ENCODE measurements at places on chromosomes 1 and 21.

- no peak for DNase-seq
These were observed 981.7 kb upstream of the NCAM2 start for GRCh38 chr21:20016435-20017005.

DNA sequence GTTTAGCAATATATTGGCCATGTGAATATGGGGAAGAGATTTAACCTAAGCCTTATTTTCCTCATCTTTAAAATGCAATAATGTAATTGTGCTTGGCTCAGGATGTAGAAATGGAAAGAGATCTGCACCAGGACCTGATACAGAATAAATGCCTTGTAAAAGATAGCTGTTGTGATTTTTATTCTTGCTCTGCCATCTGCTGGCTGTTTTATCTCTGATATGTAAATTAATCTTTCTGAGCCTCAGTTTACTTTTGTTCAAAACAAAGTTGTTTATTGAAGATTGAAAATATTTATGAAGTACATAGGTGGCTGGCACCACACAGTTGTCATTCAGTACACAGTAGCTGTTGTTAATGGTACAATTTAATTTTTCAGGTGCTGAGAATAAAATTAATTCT, 21.9 kb downstream of the ZYG11B start:
- DNase-seq = no peak

GRCh38 chr1:68958958-68959357, 462.1 kb upstream of the DEPDC1 start:
- no peak for DNase-seq

DNA sequence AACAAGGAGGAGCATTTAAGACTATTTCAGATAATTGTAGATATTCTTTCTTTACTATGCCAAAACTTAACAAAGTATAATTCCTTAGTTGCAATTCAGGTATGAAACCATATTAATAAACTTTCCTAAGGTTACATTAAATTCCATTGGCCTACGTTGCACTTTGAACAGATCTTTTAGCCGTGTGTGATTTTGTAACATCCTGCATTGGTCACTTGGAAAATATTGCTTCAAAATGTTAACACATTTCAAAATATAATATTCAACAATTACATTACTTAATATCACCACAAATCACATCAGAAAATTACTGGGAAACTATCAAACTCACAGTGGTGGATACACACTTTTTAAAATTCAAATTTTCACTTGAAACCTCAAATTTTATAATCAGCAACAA, 20.2 kb downstream of the ETS2 start:
- DNase-seq = no peak

- DNase-seq = no peak
These were observed 26.1 kb upstream of the ZNF496 start for GRCh38 chr1:247357781-247358211.

- no peak for DNase-seq
These were observed 67.0 kb upstream of the PTCH2 start for GRCh38 chr1:44909901-44910544.

- DNase-seq = no peak
These were observed 67.9 kb downstream of the KAZN start for GRCh38 chr1:14666373-14666772.

- no peak for DNase-seq
These were observed 45.0 kb downstream of the APP start for GRCh38 chr21:26125433-26126167.

GRCh38 chr1:200153277-200154055, 126.0 kb downstream of the NR5A2 start:
- no peak for DNase-seq

DNA sequence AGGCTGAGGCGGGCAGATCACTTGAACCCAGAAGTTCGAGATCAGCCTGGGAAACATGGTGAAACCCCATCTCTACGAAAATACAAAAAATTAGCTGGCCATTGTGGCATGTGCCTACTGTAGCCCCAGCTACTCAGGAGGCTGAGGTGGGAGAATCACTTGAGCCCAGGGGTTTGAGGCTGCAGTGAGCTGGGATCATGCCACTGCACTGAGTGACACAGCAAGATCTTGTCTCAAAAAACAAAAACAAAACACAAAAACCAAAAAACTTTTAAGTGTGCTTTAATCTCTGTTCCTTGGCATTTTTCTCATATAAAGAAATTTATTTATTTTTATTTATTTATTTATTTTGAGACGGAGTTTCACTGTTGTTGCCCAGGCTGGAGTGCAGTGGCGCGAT, 208.2 kb downstream of the URB2 start:
- DNase-seq = no peak

- DNase-seq = no peak
These were observed 86.4 kb downstream of the KCNK1 start for GRCh38 chr1:233700338-233700737.

DNA sequence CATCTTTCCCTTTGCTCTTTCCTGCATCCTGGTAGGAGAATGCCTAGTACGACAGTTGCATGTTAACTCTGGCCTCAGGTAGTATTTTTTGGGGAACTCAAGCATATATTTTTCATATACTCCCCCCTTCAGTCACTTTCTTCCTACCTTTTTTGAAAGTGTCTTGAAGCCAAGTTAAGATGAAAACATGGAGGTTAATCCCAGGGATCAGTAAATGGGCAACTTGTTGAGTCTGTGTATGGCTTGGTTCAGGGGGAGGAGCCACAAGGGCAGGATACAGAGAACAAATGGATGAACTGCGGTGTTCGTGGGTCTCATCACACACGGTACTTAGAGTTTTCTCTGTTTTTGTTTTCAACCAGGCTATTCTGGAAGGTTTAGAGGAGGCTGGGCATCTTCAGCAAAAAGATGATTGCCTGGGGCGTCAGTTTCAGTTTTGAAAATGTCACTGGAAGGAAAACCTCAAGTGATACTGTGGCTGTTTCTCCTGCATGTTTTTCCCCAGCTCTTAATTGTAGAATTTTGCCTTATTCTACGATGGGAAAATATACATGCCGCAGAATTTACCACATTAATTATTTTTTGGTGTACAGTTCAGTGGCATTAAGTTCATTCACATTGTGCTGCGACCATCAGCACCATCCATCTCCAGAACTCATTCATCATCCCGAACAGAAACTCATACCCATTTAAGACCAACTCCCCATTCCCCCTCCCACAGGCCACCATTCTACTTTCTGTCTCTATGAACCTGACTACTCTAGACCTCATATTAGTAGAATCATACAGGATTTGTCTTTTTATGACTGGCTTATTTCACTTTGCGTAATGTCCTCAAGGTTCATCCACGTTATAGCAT, 71.5 kb downstream of the MAP10 start:
- DNase-seq = no peak

- no peak for DNase-seq
These were observed 31.2 kb downstream of the SLAMF1 start for GRCh38 chr1:160615660-160616059.

DNA sequence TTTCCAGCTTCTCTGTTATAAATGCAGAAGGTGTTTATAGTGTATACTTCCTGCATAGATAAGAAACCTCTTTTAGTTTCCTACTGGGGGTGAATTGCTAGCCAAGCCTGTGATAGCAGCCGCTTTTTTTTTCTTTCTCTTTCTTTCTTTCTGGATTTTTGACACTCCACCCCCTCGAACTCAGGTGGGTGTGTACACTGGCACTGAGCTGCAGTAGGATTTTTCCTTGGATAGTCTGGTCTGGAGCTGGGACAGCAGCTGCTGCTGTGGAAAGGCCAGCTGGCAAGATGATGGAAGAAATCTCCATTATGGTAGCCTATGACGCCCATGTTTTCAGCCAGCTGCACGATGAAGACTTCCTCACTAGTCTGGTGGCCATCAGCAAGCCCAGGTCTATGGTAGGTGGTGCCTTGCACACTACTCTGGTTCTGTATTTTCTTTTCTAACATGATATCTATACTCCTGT, 122.5 kb upstream of the CACYBP start:
- DNase-seq = peak; percentile 79

GRCh38 chr1:178954325-178954690, 71.4 kb upstream of the FAM20B start:
- DNase-seq = no peak

DNA sequence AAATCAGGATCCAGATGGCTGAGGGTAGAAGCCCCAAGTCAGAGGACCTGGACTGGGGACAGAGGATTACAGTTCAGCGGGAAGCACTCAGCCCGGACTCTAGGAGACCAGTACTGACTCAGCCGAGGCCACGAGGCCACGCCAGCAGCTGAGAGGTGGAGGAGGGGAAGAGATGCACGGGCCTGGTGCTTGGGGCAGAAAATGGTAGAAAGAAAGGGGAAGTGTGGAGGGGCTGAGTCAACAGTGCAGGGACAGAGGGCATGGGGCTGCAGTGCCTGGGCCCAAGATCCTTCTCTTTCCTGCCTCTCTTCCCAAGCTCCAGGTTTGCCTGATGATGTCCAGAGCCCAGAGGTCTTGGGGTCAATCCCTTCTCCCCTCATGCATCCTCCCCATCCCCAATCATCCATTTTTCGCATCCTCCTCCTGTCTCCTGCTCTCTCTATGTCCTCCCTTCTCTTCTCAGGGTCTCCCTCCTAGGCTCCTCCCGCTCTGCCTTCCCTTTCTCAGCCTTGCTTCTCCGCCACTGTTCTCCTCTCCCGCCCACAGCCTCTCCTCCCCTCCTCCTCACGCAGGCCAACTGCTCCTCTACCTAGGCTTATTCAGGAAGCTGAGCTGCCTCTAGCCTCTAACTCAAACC, 7.7 kb downstream of the ARHGEF2 start:
- DNase-seq = no peak

- DNase-seq = no peak
These were observed 12.8 kb downstream of the CDK18 start for GRCh38 chr1:205517288-205517687.

DNA sequence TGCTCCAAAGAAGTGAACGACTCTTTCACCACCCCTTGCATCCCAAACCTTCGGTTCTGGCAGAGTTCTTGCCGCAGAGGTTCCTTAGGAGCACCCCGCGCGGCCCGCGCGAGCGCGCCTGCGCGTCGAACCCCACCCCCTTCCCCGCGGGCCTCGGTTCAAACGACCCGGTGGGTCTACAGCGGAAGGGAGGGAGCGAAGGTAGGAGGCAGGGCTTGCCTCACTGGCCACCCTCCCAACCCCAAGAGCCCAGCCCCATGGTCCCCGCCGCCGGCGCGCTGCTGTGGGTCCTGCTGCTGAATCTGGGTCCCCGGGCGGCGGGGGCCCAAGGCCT, at the start of gene C1orf56:
Gene C1orf56, plus strand, starts transcription at position 161 of the 334 bp plus-strand sequence. Its CDS starts 97 bp downstream, at position 258.
- peak; percentile 85 for DNase-seq

DNA sequence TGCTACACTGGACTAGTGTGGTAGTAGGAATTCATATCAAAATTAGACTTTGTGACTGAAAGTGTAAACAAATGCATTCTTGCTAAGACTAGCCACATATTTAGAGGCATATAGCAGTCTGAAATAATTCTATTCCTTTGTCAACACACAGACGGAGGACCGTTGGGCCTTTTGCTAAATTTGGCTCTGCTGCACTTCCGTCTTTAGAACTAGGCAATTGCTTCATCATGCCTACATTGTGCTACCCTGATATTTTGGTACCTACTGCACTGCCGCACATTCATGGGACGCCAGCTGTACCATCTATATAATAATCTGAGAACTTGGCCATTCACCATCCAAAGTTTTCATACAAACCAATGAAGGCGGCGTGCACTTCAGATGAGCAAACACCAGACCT, 346.8 kb downstream of the KIF26B start:
- DNase-seq = no peak

- no peak for DNase-seq
These were observed 38.2 kb upstream of the ZNF124 start for GRCh38 chr1:247210062-247210375.

GRCh38 chr1:203596673-203597210, 29.9 kb upstream of the ATP2B4 start:
- DNase-seq = no peak

DNA sequence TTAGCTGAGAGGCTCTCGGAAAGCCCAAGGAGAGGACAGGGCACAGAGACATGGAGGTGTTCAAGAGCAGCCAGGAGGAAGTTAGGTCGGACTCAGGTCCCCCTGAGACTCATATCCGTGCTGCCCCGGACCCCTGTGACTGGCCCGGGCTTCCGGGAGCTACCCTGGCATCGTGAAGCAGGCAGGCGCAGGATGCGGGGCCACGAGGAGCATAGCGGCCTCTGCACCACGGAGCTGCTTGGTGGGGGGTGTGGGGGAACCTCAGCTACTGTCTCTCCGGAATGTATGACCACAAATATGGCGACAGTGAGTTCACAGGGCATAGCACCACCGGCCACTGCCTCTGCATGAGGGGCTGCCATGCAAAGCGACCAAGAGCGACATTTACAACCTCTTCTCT, 112.2 kb upstream of the GUCA2B start:
- no peak for DNase-seq

DNA sequence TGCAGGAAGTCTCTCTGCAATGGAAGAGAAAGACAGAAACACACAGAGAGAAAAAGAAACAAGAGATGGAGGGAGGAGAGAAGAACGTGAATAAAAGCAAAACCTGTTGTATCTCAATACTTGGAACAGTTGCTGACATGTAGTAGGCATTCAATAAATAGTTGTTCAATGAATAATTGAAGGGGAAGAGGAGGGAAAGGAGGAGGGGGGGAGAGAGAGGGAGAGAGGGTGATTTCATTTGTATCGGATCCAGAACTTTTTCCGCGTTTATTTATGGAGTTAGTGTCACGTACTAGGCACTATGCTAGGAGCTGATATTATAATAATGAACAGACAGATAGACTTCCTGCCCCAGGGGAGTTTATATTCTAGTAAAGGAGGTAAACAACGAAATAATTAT, 144.1 kb downstream of the OMA1 start:
- DNase-seq = no peak

DNA sequence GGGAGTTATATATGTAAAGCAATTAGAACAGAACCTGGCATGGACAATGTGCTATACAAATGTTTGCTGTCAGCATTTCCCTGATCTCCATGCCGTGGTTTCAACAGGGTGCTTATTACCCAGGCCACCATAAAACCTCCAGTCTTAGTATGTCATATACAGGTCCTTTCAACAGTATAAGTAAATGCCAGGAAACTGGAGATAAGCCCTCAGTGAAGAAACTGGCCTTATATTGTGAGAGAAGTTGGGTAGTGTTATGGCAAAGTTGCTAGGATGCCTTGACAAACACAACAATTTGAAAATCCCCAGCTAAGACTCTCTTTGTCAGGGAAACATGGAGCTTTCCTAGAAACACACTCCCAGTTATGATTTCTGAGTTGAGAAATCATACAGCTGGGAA, 850.2 kb upstream of the ADAMTS5 start:
- DNase-seq = no peak

GRCh38 chr1:211133393-211133835, 534 bp downstream of the KCNH1 start:
- peak; percentile 8 for DNase-seq

DNA sequence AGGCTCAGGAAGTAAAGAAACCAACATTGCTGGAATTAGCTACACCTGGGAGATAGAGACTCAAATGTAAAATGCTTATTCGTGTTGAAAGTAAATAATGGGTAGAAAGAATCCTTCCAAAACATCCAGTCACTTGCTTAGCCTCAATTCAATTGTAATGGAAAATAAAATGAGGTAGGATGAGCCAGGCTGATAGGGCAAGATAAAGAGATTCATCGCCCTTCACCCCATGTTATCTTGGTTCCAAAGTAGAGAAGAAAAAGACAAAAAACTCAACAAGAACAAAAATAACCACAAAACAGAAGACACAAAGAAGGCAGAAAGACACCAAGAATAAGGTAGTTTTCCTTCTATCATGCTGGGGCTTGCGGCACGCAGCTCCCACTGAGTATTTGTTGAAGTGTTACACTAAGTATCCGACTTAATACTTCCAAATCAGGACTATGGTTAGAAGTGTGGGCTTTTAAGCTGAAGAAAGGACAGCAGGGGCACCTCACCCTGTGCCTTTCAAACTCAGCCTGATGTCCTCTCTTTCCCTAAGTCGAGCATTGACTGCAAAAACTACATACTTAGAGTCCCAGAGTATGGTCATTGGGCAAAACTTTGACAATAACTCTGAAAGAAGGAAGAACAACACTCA, 202.1 kb downstream of the VAV3 start:
- DNase-seq = no peak

- no peak for DNase-seq
These were observed 5.3 kb downstream of the DENND2D start for GRCh38 chr1:111195002-111195684.

Data from NCI-H1417 (cell line).